Iris pigment epithelial cell (primary cell): ENCODE measurements at places on chromosomes 1 and 21.

DNA sequence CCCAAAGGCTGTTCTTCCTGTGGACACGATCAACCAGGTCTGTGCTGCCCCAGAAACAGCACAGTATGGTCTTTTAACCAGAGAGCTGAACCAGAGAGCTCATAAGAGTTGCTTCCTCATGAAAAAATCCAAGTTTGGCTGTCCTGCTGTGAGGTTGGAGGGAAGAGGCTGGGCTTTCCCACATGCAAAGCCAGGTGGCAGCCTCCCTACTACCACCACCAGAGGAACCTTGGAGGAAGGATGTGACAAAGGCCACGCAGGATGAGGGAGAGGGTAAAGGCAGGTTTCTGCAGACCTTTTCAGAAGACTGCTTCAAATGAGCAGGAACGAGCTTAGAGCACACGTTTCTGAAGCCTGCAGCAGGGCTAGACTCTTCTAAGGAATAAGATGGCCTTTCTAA lies 27.1 kb downstream of the FAM78B start:
- DNase-seq = no peak

- no peak for DNase-seq
Observed at GRCh38 chr1:223836586-223836985, 9.2 kb downstream of the TP53BP2 start.

GRCh38 chr1:109917768-109918606 lies 7.3 kb downstream of the CSF1 start:
- peak; percentile 71 for DNase-seq

DNA sequence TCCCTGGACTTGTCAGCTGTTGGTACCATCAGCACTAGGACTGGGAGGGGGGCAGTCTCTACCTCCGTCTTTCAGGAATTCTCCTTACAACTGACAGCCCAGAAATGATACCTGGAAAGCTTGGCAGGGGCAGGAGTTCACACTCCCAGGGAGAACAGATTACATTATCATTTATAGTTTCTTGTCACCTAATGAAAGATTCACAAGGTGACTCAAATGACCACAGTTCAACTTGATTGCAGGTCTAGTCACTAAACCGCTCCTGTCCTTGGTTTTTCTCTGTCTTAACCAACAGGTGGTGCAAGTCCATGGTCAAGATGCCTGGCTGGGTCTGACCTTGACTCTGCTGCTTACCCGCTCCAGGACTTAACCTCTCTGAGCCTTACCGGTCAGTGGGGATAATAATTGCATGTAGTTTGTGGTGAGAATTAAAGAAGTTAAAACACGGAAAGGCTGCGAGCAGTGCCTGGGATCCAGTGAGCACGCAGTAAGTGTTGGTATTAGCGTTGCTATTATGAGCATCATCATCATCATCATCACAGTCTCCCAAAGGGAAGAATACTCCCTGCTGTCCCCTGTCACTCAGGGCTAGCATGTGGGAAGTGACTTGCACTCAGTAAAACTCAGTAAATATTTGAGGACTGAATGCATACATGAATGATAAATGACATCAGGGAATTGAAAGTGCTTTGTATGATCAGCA lies 125.3 kb upstream of the CD34 start:
- DNase-seq = peak; percentile 29

GRCh38 chr21:14401217-14401616 lies 18.3 kb upstream of the HSPA13 start:
- no peak for DNase-seq

DNA sequence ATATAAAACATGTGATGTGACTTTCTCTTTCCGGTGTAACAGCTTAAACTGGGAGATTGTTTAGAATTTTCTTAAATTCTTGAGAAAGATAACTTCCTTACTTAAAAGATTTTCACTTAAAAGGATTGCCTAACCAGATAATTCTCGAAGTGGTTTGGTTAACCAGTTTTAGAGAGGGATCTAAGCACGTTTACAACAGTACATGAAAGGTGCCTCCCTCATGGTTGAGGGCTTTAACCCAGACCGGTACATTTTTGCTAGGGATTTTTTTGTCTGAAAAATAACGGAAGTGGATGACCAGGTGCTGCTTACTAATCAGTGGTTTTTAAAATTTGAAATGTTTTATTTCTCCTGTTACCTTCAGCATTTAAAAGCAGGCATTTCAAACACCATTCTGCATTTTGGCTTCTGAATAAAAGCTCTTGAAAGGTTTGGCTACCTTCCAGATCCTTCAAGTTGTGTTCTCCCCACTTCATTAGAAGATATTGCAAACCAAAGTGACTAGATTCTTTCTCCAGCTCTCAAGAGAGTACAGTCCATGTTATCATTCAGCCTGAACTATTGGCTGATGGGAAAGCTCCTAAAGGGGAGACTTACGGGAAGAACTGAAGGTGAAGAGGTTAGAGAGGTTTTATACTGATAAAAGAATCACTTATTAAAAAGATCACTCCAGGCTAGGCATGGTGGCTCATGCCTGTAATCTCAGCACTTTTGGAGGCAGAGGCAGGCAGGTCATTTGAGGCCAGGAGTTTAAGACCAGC lies 12.8 kb downstream of the S100PBP start:
- DNase-seq = no peak

DNA sequence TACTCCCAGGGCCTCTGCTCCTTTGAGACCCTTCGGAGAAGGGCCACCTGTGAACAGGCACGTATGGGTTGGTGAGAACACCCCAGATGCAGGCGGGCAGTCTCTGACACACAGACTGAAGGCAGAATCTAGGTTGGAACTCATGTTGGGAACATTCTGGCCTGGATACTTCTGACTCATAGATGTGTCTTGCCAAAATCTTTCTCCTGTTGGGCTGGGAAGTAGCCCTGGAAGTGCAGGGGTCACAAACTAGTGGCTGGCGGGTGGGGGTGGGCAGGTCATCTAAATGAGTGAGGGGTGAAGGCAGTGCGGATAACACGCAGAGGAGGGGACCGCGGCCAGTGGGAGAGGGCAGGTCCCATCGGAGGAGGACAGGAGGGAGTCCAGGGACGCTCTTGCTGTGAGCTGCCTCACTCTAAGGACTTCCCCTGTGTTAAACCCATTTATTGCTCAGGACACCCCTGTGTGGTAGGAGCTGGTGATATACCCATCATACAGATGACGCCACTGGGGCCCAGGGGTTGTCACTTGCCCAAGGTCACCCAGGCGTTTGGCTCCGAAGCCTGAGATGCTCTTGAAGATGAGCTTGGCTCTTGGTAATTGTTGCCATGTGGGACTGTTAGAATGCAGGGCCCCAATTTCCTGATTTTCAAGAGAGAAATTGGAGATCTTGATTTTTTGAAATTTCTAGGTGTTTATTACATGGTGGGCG lies 181.0 kb downstream of the PTPRU start:
- peak; percentile 24 for DNase-seq

DNA sequence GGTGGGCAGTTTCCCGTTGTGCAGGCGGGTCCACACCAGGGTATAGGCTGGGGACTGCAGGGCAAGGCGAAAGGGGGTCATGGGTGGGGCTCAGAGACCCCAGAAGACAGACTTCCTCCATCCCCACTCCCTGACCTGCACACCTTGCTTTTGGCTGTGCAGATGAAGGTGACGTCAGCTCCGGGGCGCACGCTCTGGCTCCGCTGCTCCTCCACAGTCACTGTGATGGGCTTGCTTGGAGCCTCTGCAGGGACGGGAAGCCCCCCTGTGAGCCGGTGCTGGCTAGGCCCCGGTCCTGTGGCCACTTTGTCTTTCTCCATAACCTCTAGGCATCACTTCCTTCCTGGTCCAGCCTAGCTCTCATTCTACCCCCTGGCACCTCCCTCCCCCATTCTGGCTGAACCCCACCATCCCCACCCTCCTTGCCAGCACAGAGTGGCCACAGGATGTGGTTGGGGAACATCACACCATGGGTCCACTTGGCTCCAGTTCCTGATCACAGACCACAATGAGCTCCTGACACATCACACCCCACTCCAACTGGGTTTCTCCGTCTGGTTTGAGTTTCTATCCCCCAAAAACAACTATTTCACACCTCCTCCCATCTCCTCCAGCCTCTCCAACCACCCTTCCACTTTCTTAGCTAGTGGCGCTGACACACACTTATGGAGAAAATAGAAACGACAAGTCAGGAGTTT lies 45.2 kb downstream of the LDLRAD2 start:
- DNase-seq = peak; percentile 19

DNA sequence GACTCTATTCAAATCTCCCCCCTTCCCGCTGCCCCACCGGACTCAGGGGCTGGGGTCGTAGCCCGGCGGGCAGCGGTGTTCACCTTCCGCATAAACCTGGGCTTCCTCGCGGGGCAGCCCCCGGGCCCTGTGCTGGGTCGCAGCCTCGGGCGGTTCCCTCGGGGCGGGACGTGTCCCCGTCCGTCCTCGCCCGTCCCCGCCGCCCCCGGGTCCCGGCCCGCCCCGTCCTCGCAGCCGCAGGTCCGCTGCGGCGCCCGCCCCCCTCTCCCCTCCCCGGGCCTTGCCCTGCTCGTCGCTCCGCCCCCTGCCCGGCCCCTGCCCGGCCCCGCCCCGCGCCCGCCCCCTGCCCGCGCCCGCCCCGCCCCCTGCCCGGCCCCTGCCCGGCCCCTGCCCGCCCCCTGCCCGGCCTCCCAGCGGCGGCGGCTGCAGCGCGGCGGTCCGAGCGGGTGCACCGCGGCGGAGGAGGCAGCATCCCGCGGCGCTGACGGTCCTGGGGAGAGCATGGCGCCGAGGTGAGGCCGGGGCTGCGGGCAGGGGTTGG lies at the start of gene COL18A1:
TSS of gene COL18A1 (plus strand) at position 436 of the 541 bp plus-strand sequence. CDS start at position 502, 66 bp downstream.
- no peak for DNase-seq

DNA sequence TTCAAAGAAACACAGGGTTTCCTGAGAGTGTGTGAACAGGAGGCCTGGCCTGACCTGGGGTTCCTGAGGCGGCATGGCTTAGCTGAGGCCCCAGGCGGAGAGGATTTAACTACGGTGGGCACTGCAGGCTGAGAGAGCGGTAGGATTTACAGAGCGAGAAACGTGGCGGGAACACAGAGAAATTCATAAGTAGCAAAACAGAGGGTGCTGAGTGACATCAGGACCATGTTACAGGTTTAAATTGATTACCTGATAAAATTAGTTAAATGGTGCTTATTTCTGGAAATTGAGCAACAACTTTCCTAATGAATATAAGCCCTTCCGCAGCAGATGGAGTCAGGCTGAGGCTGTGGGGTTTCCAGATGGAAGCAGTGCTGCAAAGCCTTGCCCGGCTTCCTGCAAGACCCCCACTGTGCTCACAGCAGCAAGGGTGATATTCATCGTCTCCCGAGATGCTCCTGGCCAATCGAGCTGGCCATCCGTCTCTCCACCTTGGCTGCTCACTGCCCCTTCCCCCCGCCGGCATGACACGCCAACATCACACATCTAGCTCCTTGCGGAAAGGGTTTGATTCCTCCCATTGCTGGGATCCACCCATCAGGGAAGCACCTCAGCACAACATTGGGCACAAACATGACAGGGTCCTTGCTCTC lies 69.4 kb upstream of the MORC3 start:
- no peak for DNase-seq

DNA sequence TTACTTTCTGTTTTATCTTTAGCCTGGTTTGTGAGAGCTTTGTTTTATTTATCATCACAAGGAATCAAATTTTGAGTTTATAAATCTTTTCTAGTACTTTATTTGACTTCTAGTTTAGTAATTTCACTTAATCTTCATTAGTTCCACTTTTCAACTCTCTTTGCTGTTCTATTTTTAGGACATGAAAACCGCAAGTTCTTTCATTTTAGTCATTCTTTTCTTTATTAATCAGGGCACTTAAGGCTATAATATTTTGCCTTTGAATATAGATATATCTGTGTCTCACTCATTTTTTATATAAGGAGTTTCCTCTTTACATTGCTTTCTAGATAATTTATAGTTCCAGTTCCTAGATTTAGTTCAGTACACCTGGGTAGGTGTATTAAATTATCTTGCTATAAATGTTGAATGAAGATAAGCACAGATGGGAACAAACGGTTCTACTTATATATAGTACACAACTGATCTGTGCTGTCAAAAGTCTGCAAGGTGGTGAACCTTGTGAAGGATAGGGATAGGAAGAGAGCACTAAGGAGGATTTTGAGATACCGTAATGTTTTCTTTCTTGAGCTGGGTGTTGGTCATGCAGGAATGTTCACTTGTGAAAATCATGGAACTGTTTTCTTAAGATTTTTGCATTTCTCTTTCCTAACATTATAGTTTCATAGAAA lies 402.3 kb downstream of the RYR2 start:
- DNase-seq = no peak

DNA sequence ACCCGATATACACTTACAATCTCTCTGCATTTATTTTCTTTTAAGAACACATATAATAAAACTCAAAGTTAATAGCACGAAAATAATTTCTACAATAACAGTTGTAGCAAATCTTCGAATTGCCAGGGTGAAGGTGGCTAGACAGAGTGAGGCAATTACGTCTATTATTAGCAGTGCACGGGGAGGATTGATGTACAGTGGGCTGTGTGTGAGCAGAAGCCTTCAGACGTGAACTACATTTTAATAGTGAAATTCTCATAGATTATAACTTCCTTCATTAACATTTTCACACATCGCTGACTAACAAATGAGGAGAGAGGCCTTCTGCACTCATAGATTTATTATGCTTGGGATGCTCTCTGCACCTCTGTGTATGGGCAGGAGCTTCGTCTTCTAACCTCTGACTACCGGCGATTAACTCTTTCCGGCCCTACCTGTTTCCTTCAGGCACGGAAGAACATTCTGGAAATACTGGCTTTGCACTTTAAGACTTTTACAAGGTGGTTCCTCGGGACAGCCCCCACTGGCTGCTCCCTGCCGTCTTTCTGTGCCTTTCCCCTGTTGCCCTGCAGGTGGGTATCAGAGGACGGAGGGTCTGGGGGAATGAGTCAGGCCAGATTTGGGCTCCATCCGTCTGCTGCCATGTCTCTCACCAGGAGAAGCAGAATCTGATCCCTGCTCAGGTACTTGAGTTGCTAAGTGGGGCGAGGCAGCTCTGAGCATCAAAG lies 200.5 kb downstream of the CAMTA1 start:
- no peak for DNase-seq

DNA sequence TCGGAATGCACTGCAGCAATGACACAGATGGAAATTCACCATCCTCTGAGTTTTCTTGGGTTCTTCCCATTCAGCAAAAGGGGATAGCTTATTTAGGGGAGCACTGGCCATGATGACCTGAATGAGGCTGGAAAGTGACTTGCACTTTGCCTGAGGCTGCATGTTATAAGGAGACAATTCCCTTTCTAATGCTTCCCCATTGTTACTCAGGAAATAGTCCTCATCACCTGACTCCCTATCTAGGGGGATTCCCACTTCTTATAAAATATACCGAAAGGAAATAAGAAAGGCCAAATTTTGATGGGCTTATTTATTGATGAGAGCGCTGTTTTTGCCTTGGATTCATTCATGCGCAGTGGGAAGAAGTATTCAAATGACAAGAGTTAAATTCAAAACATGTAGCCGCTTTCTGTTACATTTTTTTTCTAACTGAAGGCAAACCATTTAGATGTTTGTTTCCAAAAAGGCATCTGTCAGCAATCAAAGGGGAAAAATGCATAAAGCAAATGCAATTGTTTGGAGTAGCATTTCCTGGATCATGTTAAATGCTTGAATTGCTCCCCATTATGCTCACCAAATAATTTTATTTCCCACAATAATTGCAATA lies 220.3 kb upstream of the NFIA start:
- no peak for DNase-seq

- DNase-seq = peak; percentile 11
Observed at GRCh38 chr21:28393279-28393678, 599.4 kb downstream of the LTN1 start.

- DNase-seq = no peak
Observed at GRCh38 chr1:101285922-101286570, 49.2 kb downstream of the S1PR1 start.
